C1 segment of cervical spinal cord (tissue), 14 donors: ENCODE measurements at places on chromosomes 1 and 21.

GRCh38 chr1:152871731-152872126 lies 6.4 kb upstream of the SMCP start:
- no peak for DNase-seq

- DNase-seq: no peak
These were observed at the start of gene LIN28A for GRCh38 chr1:26410706-26411623. TSS of gene LIN28A (plus strand) at chr1:26410817. CDS start at chr1:26410892, 75 bp downstream.

DNA sequence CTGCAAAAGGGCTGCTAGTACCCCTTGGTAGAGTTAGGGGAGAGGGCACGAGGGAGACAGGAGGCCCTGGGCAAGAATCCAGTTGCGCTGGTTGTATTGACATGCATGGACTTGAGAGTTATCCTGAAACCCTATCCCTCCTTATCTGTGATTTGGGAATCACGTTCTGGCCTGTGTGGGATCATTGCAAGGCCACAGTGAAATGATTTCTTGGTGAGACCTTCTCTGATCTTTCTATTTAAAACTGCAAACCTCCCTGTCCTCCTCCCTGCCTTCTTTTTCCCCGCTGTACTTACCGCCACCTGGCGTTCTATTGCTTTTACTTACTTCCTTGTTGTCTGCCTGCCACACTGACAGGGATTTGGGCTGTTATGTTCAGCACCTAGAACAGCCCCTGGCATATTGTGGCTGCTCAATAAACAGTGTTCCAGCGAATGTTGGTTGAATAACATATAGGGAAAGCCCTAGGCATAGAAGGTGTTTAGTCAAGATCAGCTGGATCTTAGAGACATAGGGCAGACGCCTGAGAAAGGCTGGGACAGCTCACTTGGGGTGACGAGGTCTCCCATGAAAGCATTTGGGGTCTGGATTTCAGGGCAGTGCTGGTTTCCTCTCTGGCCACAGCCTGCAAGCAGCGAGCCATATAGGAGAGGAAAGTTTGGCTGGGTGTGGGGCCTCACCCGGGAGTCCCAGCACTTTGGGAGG lies 25.6 kb downstream of the ALPL start:
- DNase-seq: no peak

DNA sequence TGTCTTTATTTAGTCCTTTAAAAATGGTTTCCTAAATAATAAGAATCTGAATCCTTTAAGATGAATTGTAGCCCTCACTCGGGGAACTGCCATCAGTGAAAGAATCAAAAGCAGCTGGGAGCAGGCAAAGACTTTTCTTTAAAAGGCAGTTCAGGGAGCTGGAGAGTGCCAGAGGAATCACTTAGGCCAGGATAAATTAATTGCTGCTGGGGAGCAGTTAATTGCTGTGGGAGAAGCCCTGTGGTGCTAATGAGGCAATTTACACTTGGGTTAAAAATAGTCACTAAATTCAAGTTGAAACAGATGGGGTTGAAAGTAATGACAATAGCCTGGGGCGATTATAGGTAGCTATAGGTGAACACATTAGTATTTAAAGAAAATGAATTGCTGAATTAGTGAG lies 38.7 kb upstream of the COL24A1 start:
- DNase-seq: no peak

GRCh38 chr1:38558500-38559445 lies 300.8 kb downstream of the RRAGC start:
- no peak for DNase-seq

DNA sequence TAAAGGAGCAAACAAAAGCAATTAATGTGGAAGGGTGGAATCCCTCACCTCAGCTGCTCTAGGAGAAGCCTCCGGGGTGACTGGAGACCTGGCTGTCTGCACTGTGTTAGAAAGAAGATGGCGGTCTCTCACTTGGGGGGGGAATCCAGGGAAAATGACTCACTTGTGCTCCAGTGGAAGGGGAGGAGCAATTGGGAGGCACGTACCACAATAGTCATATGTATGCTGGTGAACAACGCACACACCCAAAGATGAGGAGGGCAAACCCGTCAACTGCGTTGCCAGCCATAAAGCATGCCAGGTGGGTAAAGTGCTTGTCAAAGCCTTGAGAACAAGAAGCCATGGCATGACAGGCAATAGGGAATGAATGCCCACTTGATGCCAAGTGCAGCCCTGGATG lies 22.1 kb downstream of the PLEKHA6 start:
- no peak for DNase-seq

DNA sequence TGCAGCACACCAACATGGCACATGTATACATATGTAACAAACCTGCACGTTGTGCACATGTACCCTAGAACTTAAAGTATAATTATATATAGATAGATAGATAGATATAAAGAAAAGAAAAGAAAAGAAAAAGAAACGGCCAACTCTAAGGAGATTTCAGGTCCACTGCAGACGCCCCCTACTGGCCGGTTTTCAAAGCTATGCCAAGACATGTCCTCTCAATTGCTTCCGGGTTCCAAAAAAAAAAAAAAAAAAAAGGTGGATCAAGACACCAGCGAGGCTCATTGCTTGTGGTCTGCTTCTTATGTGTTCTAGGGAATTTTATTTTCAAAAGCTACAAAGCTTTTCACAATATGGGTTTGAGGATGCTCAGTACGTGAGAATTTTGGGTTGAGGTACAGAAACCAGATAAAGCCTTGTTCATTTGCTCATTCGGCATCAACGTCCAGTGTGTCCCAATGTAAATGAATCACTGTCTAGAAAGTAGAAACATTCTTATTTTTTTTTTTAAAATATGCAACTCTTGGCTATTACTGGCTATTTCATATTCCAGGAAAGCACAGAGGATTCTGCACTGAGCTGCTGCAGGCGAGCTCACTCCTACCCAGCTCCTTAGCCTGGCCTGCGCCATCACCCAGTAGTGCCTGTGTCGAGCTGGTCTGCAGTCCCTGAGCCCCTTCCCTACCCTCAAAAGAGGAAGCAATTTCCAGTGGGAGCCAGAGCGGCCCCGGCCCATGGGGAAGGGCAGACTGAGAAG lies 643.0 kb downstream of the KIF26B start:
- no peak for DNase-seq

- DNase-seq: no peak
These were observed 14.5 kb upstream of the TTF2 start for GRCh38 chr1:117045644-117046043.

GRCh38 chr1:157566484-157567300 lies 14.4 kb upstream of the FCRL5 start:
- DNase-seq: no peak

GRCh38 chr1:67737875-67738274 lies 52.9 kb downstream of the GADD45A start:
- no peak for DNase-seq

DNA sequence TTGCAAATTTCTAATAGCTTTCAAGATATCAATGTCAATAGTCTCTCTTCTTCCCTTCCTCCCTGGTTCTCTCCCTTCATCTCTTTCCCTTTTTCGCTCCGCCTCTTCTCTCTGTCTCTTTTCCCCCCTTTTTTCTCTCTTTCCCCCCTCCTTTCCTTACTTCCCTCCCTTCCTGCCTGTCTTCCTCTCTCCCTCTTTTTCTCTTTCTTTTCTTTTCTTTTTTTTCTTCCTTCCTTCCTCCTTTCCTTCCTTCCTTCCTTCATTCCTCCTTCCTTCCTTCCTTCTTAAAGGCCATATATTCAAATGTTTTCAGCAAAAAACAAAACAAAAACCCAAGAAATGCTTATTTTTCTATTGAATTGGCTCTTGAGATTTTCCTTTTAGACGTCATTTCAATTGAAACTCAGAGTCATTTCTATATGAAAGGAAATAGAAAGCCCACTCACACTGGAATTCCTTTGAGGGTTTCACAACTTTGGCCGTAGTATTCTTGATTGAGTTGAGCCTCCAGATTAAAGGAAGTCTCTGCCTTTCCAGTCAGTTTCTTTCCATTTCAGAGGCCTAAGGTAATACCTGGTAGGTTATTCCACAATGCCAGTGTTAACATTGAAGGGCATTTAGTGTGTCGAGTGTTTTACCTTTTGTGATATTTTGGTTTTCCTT lies 551.5 kb downstream of the LMO4 start:
- no peak for DNase-seq

- no peak for DNase-seq
These were observed 29.2 kb upstream of the PDE9A start for GRCh38 chr21:42624095-42624790.

GRCh38 chr1:3899754-3900149 lies 320 bp downstream of the C1orf174 start:
- DNase-seq: no peak

- no peak for DNase-seq
These were observed 105.6 kb downstream of the ERG start for GRCh38 chr21:38392661-38393060.

GRCh38 chr21:15842565-15842880 lies 112.7 kb downstream of the USP25 start:
- DNase-seq: no peak

GRCh38 chr1:157584503-157584902 lies 13.4 kb downstream of the FCRL4 start:
- no peak for DNase-seq

DNA sequence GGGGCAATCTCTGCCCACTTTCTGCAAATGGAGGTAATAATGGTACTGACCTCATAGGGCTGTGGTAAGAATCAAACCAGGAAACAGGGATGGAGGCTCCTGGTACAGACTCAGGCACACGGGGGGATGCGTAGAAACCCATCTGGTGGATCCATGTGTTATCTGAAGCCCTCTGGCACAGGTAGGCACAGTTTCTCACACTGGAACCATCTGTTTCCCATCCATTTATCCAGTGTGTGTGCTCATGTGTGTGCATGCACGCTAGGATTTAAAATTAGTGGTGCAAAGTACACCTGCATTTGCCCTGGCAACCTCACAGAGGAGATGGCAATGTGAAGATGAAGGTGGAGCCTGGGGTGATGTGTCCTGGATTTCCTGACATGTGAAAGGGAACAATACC lies 103.3 kb downstream of the RAVER2 start:
- no peak for DNase-seq

- DNase-seq: no peak
These were observed 592 bp downstream of the AGRN start for GRCh38 chr1:1020415-1021009.

GRCh38 chr1:47439819-47440598 lies 2.2 kb downstream of the FOXD2 start:
- no peak for DNase-seq

DNA sequence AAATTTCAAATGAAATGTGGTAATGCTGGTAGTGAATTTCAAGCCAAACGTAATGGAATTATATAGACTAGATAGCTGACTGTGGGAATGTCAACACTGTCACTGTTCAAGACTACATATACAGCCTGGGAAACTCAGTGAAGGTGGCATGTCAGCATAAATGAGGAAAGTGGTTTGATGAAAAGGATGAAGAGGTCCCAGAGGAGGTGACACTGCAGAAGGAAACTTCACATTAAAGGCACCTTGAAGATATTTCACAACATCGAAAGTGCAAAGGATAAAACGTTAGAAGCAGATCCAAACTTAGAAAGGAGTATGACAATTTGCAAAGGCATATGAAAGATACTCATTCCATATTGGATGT lies 25.7 kb downstream of the MAPKAPK2 start:
- DNase-seq: no peak
